ENCODE measurements at places on chromosomes 2 and 18.

- no peak overlapping the region for H3K27ac ChIP-seq
- no peak overlapping the region for H3K4me3 ChIP-seq
- peaks cover 5% of the 10 kb centered on the region for H3K4me1 ChIP-seq
- no peak for DNase-seq
These were observed 98.8 kb downstream of the LCLAT1 start for GRCh38 chr2:30545875-30546274.

GRCh38 chr18:28127228-28127627, 49.7 kb downstream of the CDH2 start:
- DNase-seq: no peak
- peak overlapping the region; percentile 31 for H3K27ac ChIP-seq
- H3K4me1 ChIP-seq: peaks cover 60% of the 10 kb centered on the region
- H3K4me3 ChIP-seq: no peak overlapping the region
- no peaks in the 10 kb centered on the region for H3K36me3 ChIP-seq
- no peaks in the 10 kb centered on the region for H3K27me3 ChIP-seq

GRCh38 chr2:11832531-11832930, 86.1 kb downstream of the LPIN1 start:
- H3K36me3 ChIP-seq: no peaks in the 10 kb centered on the region
- no peaks in the 10 kb centered on the region for H3K27me3 ChIP-seq

DNA sequence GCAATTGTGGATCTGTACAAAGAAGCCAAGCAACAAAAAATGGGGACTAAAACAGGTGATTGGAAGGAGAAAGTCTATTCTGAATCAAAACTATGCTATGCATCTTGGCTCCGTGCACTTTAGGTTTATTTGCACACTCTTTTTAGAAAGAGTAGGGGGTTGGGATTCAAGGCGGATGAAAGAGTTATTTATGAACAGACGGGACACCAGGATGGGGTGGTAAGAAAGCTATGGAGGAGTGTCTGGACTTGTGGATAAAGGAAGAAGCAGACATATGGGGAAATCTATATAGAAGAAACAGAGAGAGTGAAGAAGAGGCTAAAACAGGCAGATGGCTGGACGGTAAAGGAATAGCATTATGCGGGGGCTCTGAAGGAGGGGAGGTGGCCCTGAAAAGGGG, 57.8 kb downstream of the TCF4 start:
- H3K27ac ChIP-seq: no peak overlapping the region
- H3K27me3 ChIP-seq: no peaks in the 10 kb centered on the region
- H3K4me3 ChIP-seq: no peak overlapping the region
- DNase-seq: no peak
- no peaks in the 10 kb centered on the region for H3K36me3 ChIP-seq

DNA sequence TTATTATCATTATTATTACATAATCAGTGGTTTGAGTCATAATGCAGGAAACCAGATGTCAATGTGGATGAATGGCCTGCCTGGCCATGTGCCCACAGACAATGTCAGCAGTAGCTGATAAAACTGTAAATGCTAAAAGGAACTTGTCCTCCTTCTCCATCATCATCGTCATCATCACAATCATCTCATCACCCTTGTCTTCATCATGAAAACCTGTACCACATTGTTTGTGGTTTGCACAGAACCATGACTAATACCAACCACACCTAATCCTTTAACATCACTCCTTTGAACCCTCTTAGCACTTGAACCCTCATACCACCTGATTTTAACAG, 96.0 kb downstream of the HNMT start:
- no peak overlapping the region for H3K27ac ChIP-seq
- no peaks in the 10 kb centered on the region for H3K36me3 ChIP-seq
- peaks cover 28% of the 10 kb centered on the region for H3K4me1 ChIP-seq
- DNase-seq: no peak

DNA sequence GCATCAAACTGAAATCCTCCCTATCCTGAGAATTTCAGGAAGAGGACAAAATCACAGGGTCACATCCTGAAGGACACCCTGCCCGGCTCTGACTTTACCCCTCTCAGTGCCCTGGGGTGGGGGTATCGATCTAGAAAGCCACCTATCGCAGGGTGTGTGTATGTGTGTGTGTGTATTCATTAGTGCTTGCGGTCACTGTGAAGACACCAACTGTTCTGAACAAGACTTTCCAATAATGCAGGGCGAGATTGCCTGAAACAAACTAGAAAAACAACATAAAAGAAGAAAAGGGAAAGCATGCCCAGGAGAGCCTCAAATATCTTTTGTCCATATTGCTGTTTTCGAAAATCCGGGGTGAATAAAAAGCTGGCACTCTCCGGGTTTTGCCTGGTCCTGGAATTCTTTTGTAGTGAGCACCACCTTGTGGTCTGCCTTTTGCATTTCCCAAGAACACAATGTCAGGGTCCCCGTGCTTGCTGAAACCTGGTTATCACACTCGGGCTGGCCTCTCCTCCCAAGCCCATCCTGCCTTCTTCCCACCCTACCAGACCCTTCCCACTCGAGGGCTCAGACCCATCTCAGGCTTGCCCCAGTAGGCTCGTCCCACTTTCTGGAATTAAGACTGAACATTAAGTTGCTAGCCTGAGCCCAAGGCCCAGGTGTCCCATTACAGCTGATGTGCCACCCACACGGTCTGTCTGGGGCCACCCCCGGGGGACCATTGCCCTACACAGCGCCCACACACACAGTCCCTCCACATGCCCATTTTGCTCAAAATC, 25.0 kb upstream of the COPS8 start:
- H3K36me3 ChIP-seq: no peaks in the 10 kb centered on the region
- peaks cover 7% of the 10 kb centered on the region for H3K4me1 ChIP-seq
- H3K27me3 ChIP-seq: no peaks in the 10 kb centered on the region
- H3K27ac ChIP-seq: no peak overlapping the region
- DNase-seq: peak; percentile 62

- no peaks in the 10 kb centered on the region for H3K36me3 ChIP-seq
- no peaks in the 10 kb centered on the region for H3K4me1 ChIP-seq
- DNase-seq: peak; percentile 73
- no peak overlapping the region for H3K27ac ChIP-seq
- H3K27me3 ChIP-seq: no peaks in the 10 kb centered on the region
These were observed 117.6 kb downstream of the FAM124B start for GRCh38 chr2:224284134-224284946.

DNA sequence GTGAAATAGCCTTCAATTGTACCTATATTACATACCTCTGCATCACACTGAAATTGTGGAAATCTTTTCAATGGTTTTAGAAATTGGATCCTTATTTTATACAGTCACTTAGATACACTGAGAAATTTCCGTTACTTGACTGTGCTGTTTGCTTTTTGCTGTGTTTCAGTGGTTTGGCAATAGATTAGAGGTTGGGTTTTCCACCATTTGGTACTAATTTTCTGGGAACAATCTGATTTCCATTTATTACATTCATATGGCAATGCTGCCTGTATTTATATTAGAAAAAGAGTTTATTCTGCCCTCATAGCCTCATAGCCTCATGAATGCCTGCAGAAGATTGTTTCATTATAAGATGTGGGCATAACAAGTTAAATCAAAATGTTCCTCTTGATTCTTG, 285.0 kb downstream of the GULP1 start:
- no peak for DNase-seq
- H3K36me3 ChIP-seq: no peaks in the 10 kb centered on the region
- no peak overlapping the region for H3K27ac ChIP-seq
- no peak overlapping the region for H3K4me3 ChIP-seq
- H3K27me3 ChIP-seq: no peaks in the 10 kb centered on the region

DNA sequence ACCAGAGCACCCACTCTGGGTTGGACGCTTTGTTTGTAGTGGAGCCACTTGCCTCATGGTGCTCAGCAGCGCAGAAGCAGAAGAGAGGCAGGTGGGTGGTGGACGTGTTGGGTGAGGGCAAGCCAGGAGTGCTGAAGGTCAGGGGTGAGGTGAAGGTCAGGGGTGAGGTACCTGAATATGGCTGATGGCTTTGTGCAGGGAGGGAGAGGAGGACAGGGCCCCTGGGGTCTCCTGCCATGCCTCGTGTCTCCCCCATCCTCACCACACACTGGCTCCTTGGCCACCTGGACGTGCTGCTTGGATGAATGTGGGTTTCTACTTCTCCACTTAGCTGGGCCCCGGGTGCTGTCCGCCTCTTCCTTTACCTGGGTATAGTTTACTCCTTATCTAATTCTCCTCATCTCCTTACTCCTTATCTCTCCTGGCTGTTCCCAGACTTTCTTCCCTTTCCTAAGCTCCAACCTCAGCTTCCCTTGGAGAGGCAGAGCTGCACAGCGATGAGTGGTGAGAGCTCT, 68.1 kb downstream of the DYSF start:
- no peaks in the 10 kb centered on the region for H3K4me1 ChIP-seq
- H3K27ac ChIP-seq: no peak overlapping the region
- DNase-seq: no peak
- no peak overlapping the region for H3K4me3 ChIP-seq

GRCh38 chr2:155141418-155141817, 442.9 kb downstream of the KCNJ3 start:
- no peaks in the 10 kb centered on the region for H3K36me3 ChIP-seq
- no peak for DNase-seq
- H3K27ac ChIP-seq: no peak overlapping the region
- no peak overlapping the region for H3K4me3 ChIP-seq

- H3K4me3 ChIP-seq: no peak overlapping the region
- peaks cover 7% of the 10 kb centered on the region for H3K27me3 ChIP-seq
- H3K27ac ChIP-seq: no peak overlapping the region
- no peak for DNase-seq
These were observed 25.2 kb downstream of the RHOB start for GRCh38 chr2:20471902-20472559.

DNA sequence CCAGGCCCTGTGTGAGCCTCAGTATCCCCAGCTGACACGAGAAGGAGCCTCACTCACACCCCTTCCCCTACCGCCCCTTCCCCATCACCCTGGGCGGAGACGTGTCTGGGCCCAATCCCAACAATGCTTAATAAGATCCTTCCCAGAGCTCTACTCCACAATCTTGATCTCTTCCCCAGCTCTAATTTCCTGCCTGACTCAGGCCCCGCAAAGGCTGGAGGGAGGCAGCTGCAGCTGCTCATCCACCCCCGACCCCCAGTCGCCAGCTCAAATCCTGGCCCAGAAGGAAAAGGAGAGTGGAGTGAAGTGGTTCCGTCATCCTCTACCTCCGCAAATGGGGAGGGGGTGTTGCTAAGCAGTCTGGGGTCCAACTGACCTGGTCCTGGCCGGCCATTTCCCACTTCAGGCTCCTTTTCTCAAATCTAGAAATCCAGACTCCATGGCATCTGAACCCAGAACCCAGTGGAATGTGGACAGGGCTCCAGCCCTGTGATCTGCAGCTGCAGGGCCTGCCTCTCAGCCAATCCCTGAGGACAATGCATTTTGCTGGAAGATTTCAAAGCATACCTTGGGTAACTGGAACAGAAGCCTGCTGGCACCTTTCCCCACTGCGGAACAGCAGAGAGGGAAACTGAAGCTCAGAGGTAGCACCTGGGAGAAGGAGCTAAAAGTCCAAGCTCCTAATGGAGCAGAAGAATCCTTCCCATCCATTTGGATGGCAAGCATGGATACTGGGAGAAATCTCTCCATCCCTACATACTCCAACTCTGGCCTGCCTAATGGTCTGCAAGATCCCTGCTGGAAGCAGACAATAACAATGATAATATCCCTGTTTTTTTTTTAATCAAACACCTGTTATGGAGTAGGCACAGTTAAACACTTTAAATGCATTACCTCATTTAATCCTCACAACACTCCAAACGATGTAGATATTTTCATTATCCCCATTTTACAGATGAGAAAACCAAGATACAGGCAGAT, 5.6 kb upstream of the TNS1 start:
- H3K27ac ChIP-seq: no peak overlapping the region
- H3K27me3 ChIP-seq: peaks cover 7% of the 10 kb centered on the region
- no peak overlapping the region for H3K4me3 ChIP-seq
- peaks cover 30% of the 10 kb centered on the region for H3K4me1 ChIP-seq
- no peak for DNase-seq
- no peaks in the 10 kb centered on the region for H3K36me3 ChIP-seq

- H3K4me3 ChIP-seq: no peak overlapping the region
- H3K4me1 ChIP-seq: no peaks in the 10 kb centered on the region
- H3K36me3 ChIP-seq: peaks cover 5% of the 10 kb centered on the region
These were observed 40.5 kb downstream of the ZNF407 start for GRCh38 chr18:74638210-74638609.

DNA sequence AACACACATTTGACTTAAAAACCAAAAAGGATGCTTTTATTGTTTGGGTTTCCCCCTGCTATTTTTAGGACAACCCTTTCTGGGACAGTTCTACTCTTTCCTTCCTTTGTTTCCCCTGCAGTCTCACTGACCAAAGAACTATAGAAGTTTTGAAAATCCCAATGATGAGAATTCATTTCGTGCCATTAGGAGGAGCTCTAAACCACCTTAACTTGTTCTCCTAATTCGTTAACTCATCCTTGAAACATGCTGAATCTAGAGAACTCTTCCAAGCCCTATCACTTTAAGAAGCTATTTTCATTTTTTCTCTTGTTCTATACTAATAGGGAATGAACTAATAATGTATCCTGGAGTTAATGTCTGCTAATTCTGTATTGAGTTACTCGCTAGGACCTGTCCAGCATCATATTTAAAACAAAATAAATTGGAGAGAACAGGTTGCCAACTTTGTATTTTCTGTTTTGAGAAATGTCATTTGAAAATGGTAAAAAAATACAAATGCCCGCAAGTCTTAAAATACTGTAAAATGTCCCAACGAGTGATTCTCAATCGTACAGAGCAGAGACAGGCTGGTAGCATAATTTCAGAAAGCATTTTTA, 62.9 kb downstream of the AFTPH start:
- H3K4me1 ChIP-seq: no peaks in the 10 kb centered on the region
- peaks cover 21% of the 10 kb centered on the region for H3K36me3 ChIP-seq
- H3K27me3 ChIP-seq: no peaks in the 10 kb centered on the region

- no peak for DNase-seq
- no peaks in the 10 kb centered on the region for H3K4me1 ChIP-seq
- no peak overlapping the region for H3K4me3 ChIP-seq
- no peaks in the 10 kb centered on the region for H3K27me3 ChIP-seq
- H3K27ac ChIP-seq: no peak overlapping the region
- H3K36me3 ChIP-seq: no peaks in the 10 kb centered on the region
These were observed 165.0 kb upstream of the NCKAP5 start for GRCh38 chr2:133732982-133733900.

- H3K4me3 ChIP-seq: no peak overlapping the region
- H3K4me1 ChIP-seq: no peaks in the 10 kb centered on the region
- DNase-seq: no peak
- no peak overlapping the region for H3K27ac ChIP-seq
- peaks cover 19% of the 10 kb centered on the region for H3K27me3 ChIP-seq
These were observed 98.1 kb downstream of the MMADHC start for GRCh38 chr2:149489452-149489851.

DNA sequence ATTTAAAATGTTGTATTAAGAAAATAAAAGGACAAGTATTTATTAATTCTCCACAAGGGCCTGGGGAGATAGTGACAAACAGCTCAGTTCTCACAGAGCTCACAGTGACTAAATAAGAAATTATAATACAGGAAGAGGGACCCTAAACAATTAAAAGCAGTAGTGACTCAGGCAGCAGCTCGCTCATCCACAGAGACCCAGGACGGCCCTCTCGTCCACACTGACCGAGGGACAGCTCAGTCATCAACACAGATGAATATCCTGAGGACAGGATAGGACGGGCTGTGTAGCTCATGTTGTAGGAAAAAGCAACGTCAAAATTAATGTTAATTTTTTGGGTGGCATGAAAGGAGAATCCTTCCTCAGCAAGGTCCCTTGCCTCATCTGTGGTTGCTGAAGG, 44.1 kb downstream of the PARD6G start:
- H3K4me1 ChIP-seq: peaks cover 15% of the 10 kb centered on the region
- H3K27ac ChIP-seq: no peak overlapping the region
- no peak for DNase-seq
- no peak overlapping the region for H3K4me3 ChIP-seq
- H3K36me3 ChIP-seq: no peaks in the 10 kb centered on the region

All from HepG2 (cell line).